K562 (cell line): ENCODE measurements at places on chromosomes 6 and 20. TPM values are rescaled to one million over a fixed set of nuclear protein-coding genes. Genes with fewer than 3 reads are reported as not detected.

Gene SLC22A2
- total RNA-seq, result not detected in 2 replicates

Gene CRIP3
- total RNA-seq, result 0.82 and 0.89 TPM in 2 replicates

Gene TPBG
- total RNA-seq, result 0.65 and 0.66 TPM in 2 replicates

Gene C6orf141
- not detected in 2 replicates for total RNA-seq

Gene ASIP
- not detected in 2 replicates for total RNA-seq

Gene ZC2HC1B
- total RNA-seq, result not detected in 2 replicates

Gene OPN5
- total RNA-seq, result not detected in 2 replicates
